ENCODE measurements at places on chromosomes 6 and 20.

- no peak for DNase-seq
Measured at GRCh38 chr6:122283884-122284283, 115.6 kb upstream of the HSF2 start.

GRCh38 chr6:34445313-34445860 is 19.5 kb upstream of the RPS10 start:
- DNase-seq = no peak

DNA sequence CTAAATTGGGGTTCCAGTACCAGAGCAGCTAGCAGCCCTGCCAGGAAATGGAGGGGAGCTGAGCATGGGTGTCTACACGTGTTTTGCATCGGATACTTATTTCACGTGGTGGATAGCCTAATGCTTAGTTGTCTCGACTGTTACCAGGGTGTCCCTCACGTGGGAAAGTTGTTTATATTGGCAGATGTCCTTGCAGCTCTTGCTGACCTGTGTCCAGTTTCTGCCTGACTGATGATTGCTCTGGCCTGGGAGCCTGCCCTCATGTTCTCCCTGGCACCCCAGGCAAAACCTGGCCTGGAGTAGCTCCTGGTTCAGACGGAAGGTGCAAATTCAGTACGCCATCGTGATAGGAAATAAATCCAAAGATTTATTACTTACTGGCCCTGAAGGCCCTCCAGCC is 11.8 kb upstream of the FERMT1 start:
- DNase-seq = no peak

GRCh38 chr20:53128004-53128403 is 155.8 kb downstream of the TSHZ2 start:
- DNase-seq = no peak

Data from NCI-H226 (cell line).